WERI-Rb-1 (cell line): ENCODE measurements at places on chromosomes 1 and 21.

DNA sequence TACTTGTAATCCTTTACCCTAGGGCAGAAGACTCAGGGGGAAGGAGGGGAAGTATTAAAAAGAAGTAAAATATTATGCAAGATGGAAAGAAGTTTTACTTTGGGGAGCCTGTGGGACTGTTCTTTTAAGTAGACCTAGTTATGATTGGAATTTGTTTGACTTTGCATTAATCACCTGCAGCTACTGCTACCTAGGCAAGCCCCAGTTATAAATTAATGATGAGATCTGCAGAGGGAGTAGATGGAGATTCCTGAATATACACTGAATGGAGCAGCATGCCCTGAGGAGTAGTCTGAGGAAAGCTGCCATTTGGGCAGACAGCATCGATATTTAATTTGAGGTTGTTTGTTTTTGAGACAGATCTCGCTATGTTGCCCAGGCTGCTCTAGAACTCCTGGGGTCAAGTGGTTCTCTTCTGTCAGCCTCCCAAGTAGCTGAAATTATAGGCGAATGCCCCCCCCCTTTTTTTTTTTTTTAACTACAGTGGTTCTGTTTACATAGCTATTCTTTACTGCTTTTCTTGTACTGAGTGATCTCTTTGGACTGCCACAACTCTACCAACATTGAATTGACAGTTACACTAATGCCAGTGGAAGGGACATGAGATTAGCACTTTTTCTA, 81.4 kb upstream of the SERTAD4 start:
- DNase-seq = no peak

DNA sequence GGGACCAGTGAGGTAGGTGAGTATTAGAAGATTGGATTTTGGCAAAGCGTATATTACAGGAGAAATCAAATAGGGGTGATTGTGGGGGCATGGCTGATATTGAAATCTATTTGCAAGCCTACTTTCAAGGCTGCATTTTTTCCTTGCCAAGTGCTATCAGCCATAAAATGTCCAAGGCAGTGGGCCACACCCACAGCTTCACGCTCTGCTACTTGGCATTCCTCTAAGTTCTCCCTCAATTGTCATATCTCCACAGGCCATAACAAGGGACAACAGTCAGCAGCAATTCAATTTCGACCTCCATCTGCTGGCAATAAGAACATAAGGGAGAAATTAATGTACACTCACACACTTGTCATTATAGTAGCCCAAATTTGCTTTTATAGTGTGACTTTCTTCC, 667.1 kb upstream of the PKN2 start:
- no peak for DNase-seq

DNA sequence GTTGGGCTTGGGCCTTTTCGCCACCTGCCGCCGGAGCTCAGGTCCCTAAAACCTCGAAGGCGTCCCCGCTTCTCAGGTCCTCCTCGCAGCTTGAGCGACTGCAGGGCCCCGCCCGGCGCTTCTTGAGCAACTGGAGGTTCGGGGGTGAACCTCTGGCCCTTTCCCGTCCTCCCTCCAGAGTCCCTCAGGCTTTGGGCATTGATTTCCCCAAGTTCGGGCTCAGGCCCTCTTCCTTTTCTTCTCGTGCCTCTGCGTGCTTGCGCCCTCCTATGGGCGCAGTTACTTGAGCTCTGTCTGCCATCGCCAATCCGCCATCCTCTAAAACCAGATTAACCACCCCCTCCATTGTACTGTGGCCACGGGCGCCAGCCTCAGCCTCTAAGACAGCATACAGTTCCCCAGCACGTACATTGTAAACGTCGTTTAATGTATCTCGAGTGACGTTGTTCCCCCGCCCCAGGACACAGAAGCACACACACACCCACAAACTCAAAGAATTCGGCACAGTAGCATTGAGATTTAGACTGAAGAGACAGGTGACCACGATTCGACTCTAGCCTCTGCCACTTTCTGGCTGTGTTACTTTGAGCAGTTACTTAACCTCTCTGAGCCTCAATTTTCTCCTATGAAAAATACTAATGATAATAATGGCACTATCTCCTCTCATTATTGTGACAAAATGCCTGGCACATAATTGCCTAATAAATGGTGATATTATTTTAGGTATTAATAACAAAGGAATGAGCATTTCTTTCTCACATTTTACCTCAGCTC, 22.6 kb downstream of the BTG2 start:
- DNase-seq = peak; percentile 97

DNA sequence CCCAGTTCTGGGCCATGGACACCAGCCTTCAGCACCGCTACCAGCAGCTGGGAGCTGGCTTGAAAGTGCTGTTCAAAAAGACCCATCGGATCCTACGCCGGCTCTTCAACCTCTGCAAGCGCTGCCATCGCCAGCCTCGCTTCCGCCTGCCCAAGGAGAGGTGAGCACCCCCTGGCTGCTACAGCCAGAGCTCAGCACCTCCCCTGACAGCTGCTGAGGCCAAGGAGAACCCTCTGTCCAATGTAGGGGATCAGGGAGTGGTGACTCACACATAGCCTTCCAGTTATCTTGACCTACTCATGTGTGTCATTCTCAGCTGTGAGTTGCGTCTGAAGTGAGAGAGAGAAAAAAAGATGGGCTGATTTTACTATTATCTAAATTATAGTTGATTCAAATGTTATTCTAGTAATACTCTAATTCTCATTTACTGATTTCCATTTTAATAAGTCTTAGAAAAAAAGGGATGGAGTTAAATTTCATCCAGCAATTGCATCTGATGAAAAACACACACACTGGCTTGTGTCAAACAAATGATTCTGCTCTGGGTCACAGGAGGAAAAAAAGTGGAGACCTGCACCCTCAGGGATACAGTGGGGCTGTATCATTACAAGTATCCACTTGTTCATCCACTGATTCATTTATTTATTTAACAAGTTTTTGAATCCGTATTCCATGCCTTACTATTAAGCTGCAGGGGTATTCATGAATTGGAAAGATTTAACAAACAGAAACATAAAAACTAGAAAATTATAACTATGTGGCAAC, 108.0 kb downstream of the BRINP2 start:
- DNase-seq = peak; percentile 53

GRCh38 chr1:183942933-183943693, 94.4 kb downstream of the COLGALT2 start:
- no peak for DNase-seq

DNA sequence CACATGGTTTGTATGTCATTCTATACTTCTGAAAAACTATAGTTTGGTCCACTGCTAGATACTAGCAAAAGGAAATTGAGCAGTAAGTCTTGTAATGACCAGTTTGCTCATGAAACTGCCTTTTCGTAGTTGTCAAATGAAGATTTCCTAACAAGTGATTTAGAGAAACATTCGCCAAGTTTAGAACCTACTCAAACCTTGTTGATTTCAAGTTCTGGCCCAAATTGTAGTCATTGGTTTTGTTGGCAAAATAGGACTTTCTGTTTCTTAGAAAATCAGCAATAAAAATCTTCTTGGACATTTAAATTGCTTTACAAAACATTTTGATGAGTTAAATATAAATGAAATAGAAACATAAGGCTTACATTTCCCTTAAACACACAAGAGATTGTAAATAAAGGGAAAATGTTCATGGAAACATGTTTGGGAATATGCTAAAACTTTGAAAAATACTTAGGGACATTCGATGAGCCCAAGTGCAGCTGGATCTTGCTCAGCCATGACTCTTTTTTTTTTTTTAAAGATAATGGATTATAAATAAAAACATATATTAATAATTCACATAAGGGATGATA, 178.5 kb upstream of the LYPLAL1 start:
- DNase-seq = no peak

GRCh38 chr1:246591504-246591903, 25.2 kb downstream of the CNST start:
- no peak for DNase-seq

- DNase-seq = peak; percentile 26
Measured at GRCh38 chr1:51518033-51518585, 957 bp downstream of the EPS15 start.

GRCh38 chr1:53625049-53625448, 113.9 kb downstream of the GLIS1 start:
- no peak for DNase-seq

- DNase-seq = no peak
Measured at GRCh38 chr1:96643519-96643918, 78.1 kb upstream of the PTBP2 start.

DNA sequence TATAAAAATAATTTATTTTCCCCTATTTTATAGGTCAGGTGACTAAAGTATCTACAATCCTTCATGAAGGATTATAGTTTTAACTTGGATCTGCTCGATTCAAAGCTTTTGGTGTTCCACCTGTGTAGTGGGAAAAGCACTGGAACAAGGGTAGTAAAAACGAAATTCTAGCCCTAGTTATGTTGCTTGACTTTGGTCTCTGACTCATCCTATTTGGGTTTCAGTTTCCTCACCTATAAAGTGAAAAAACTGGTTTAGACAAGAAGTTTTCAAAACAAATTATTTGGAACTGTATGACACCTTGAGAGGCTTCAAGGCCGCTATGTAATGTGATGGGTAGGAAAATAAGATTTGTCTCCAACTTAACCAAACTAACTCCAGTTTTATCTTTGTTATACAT, 505.2 kb upstream of the ZRANB2 start:
- DNase-seq = no peak

GRCh38 chr1:166882893-166883292, 6.8 kb upstream of the TADA1 start:
- no peak for DNase-seq

GRCh38 chr21:16404776-16405175, 675.0 kb downstream of the USP25 start:
- DNase-seq = no peak

GRCh38 chr1:185039726-185040407, 5.5 kb upstream of the RNF2 start:
- no peak for DNase-seq

DNA sequence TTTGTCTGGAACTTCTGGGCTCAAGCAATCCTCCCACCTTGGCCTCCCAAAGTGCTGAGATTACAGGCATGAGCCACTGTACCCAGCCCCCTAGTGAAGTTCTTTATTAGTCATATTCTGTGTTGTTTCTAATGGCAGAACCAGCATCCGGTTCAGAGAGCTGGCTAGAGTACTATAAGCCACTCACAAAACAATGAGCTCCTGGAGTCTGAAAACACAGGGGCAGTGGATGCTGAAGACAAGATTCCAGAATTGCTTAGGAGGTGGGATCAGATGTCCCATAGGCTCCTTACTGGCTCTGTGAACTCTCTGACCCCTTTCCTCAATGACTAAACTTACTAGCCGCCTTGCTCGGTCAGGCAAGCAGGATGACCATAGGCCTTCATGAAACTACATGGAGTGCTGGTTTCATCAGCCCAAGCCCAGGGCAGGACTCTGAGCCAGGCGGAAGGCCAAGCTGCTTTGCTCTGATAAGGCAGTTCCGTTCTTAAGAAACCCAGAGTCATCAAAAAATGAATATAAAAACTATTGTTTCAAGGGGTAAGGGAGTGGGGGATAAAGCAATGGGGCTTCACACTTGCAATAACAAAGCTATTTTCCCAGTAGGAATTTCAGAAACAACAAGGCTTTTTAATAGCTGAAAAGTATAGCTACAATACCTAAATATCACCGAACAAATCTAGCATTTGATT, 8.1 kb downstream of the MTHFR start:
- no peak for DNase-seq

DNA sequence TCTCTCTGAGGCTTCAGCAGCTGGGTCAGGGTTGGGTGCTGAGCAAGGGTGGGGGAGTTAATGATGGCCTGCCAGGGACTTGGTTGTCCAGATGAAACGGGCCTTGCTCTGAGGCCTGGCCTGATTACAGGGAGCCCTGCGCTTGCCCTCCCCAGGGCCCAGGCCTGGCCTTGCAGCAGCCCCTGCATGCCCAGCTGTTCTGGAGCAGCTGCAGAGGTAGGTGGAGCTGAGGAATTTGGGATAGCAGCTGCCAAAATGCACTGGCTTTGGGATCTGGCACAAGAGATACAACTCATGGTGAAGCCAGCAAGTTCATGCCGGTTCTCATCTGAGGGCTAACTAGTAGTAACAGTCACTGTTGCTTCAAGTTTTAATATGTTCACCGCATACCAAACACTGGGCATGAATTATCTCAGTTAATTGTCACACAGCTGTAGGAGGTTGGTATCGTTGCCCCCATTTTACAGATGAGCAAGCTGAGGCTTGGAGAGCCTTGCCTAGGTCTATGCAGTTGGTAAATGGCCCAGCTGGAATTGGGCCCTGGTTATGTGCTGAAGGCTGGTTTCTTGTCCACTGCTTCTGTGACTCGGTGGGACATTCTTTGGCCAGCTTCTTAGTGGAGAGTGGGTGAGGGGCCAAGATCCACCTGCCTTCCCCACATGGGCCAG, 7.3 kb upstream of the SERINC2 start:
- DNase-seq = no peak

DNA sequence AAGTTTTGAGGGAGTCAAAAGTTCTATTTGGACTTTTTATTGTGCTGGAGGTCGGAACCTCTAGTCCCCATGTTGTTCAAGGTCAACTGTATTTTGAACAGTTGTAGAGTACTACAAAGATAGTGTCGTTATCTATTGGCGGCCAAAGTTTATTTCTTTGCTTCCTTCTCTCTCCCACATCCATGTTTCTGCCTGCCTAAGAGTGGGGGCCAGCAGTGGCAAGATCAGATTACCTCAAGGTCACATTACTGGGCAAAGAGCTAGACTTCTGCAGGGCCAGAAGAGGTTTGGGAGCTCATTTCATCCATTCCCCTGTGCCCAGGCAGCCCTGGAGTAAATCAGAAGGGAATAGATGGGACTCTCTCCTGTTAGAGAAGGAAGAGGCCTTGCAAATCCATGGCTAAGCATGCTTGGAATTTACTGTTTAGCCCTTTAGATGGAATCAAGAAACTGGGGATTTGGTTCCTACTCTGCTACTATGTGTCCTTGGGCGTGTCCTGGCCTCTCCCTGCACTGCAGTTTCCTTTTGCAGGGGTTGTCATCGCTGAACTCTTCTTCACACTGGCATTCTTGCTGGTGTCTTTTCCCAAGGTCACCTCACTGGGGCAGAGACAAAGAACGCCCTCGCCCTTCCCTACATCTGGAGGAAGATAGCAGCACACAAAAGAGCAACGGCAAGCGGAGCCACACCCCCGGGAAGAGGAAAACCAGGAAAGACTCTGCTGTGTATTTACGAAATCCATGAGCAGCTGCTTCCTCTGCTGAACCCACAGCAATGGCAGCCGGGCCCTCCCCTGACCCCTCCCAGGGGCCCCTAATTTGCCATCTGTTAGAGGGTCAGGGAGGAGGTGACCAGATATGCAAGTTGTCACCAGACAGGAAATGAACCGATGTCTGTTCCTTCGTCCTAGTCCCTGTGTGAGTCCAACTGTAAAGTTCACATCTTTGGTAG, 73.3 kb downstream of the PLPP3 start:
- DNase-seq = peak; percentile 80

- no peak for DNase-seq
Measured at GRCh38 chr1:61058483-61059245, 23.7 kb upstream of the NFIA start.
